CD4-positive, alpha-beta T cell (primary cell): ENCODE measurements at places on chromosomes 6 and 20.

- no peak for DNase-seq
These were observed 205.3 kb downstream of the PRL start for GRCh38 chr6:22091424-22091948.

GRCh38 chr6:68876792-68877493, 241.9 kb downstream of the ADGRB3 start:
- DNase-seq: no peak

- DNase-seq: no peak
These were observed 81.7 kb downstream of the THBS2 start for GRCh38 chr6:169171951-169172350.

DNA sequence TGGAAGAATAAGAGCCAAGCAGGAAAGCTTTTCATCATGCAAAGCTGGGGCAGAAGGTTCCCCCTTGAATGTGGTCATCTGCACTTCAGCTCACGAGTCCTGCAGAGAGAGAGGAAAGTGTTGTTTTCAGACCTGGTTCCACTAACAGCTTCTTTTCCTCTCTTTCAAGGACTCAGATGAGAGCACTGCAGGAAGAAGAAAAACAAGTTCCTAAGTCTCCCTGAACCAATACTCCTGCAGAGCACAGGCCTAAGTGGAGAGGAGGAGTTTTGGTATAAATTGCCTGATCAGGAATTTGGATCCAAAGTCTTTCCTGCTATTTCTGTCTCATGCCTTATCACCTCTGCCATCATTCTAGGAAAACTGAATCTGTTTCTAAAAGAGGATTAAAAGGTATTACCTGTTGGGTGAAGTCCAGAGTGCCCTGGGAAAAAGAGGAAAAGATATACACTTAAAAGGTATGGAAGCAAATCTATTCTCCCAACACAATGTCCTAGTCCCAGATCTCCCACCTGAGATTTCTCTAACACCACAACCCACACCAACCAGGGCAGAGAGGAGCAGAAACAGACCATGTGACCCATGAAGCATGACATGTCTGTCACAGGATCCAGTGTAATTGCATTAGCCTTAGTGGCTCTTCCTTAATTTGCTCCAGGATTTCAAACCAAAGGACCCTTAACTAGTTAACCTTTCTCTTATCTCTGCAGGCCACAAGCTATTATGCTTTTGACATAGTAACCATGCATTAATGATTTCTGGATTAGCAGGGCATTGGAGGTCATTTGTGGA, 12.2 kb downstream of the HLA-DRB5 start:
- DNase-seq: no peak

- DNase-seq: no peak
These were observed 250.2 kb upstream of the QKI start for GRCh38 chr6:163164175-163164900.

DNA sequence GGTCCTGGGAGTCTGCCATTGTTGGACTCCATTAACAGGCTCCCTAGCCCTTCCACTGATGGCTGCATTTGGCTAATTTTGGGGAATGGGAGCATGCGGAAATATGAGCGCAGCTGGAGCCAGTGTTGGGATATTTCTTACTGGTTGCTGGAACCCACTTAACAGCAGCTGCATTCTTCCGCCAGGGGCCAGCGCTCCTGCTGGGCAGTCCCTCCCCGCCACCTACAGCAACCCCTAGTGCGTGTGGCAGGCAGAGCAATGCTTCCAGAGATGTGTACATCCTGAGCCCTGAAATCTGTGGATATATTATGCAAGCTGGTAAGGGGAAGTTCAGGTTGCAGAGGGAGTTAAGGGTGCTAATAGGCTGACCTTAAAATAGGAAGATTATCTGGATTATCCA, 16.4 kb downstream of the CST8 start:
- no peak for DNase-seq

- no peak for DNase-seq
These were observed 121.4 kb downstream of the BMP2 start for GRCh38 chr20:6888736-6889395.

- DNase-seq: no peak
These were observed 1.1 kb upstream of the FGD2 start for GRCh38 chr6:37004044-37004980.

- DNase-seq: no peak
These were observed 50.6 kb downstream of the LAMA4 start for GRCh38 chr6:112203577-112204349.

DNA sequence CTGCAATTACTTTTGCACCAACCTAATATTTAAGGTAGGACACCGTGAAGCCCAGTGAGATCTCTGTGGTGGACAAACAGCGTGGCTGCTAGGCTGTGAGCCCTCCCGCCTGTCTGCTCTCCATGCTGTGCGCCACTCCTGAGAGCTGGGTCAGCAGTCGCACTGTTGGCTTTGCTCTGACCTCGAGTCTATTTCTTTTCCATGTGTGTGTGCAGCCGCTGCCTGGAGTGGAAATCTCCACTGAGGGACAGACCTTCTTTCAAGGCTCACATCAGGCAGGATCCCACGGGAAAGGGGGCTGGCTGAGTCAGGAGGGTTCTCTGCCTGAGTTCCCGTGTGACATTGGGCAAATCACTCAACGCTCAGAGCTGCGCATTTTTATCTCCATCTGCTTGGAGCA, 27.1 kb downstream of the RIPOR3 start:
- DNase-seq: no peak

DNA sequence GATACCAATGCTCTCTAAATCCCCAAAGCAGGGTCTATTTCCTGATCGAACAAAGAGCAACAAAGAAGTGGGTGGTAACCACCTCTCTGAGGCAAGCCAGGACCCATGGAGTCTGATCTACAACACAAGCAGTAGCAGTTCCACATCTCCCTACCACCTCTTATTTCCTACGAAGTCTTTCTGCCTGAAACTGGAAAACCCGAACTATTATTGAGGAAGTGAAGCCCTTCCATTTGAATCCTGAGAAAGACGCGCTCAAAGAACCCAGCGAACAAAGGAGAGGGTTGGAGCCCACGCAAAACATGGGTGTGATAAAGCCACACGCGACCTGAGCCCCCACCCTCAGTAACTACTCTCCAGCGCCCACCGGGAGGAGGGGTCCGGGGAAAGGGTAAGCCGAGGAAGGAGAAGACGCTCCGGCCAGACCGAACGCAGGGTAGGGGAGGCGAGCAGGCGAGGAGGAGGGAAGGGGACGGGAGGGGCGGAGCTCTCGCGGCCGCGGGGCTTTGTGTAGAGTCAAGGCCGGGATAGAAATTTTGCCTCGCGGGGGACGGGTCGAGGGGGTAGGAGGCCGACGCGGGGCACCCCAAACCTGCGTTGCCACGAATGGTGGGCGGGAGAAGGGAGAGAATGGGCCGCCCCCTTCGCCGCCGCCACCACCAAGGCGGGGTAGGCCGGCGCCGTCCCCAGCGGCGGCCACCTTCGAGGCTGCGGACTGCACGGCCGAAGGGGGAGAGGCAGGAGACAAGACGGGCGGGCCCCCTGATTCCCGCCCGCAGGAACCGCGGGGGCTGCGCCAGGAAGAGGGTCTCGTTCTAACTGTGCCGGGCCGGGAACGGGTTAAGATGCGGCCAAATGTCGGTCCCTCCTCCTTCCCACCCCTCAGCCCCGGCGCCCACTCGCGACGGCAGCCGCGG, 802 bp downstream of the HDAC2 start:
- DNase-seq: peak; percentile 56

DNA sequence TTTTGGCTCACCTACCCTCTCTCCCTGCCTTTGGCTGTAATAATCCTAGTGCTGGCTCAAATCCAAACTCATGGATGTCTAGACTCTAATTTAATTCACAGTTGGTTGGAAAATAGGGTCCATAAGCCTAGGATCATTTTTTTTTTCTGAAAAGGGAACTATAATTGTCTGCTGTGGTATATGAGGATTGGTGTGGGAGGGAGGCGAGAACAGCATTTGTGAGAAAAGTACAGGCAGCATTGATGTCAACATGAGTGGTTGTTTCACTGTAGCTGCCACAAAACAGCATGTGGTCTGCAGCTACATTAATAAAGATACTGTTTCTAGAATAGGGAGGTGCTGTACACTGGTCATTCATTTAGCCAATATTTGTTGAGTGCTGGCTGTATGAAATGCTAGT, 18.6 kb upstream of the POLR1H start:
- DNase-seq: no peak

DNA sequence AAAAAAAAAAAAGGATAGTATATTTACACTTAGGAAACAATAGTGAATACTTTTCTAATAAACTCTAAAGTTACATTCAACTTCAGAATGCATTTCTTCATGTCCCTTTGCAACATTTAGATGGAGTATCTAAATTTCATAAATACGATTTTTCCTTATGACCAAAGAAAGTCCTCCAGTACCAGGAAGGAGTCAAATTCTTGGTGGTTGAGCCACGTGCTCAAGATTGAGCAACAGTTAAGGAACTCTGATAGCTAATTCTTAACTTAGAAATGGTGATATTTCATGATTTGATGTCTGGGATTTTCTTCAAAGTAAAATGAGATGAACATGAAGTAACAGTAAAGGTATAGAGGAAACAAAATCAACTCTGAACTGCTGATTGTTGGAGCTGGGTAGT, 92.7 kb downstream of the SASH1 start:
- no peak for DNase-seq

DNA sequence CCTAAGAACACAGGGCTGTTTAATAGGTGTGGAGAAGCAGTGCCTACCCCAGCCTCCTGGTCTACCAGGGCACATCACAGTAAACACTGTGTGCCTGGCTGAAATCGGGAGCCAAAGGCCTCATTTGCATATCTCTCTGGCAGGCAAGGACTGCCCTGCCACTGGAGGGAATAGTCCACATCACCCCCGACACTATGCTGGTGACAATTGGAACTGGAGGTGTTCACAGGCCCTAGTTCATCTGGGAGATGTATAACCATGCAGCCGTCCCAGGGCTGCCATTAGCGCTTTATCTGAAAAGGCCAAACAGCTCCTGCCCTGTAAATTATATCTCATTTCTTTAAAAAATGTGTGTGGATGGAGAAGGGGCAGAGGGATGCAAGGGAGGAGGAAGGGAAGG, 150.3 kb downstream of the LINC00237 start:
- no peak for DNase-seq

- DNase-seq: no peak
These were observed 11.3 kb upstream of the SENP6 start for GRCh38 chr6:75590370-75590769.

DNA sequence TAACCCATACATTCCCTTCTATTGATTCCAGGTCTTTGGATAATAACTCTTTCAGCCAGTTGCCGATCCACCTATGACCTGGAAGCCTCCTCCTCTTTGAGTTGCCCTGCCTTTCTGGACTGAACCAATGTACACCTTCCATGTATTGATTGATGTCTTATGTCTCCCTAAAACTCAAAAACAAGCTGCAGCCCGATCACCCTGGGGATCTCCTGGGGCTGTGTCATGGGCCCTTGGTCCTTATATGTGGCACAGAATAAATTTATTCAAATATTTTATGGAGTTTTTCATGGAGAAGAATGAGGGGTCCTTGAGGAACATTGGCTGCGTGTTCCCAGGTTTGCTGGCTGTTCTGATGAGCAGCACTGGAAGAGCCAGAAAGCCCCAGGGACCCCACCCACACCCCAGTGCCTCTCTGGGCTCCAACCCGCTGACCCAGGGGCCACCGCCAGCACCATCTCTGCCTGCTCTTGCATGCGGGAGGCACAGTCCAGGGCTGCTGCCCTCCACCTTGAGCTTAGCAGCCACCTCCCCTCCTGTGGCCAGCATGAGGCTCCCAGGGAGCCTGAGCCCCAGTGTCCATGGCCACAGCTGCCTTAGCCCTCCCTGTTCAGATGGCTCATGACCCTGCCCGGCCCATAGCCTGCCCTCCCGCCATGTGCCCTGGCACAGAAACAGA, 36.5 kb upstream of the CST7 start:
- no peak for DNase-seq

DNA sequence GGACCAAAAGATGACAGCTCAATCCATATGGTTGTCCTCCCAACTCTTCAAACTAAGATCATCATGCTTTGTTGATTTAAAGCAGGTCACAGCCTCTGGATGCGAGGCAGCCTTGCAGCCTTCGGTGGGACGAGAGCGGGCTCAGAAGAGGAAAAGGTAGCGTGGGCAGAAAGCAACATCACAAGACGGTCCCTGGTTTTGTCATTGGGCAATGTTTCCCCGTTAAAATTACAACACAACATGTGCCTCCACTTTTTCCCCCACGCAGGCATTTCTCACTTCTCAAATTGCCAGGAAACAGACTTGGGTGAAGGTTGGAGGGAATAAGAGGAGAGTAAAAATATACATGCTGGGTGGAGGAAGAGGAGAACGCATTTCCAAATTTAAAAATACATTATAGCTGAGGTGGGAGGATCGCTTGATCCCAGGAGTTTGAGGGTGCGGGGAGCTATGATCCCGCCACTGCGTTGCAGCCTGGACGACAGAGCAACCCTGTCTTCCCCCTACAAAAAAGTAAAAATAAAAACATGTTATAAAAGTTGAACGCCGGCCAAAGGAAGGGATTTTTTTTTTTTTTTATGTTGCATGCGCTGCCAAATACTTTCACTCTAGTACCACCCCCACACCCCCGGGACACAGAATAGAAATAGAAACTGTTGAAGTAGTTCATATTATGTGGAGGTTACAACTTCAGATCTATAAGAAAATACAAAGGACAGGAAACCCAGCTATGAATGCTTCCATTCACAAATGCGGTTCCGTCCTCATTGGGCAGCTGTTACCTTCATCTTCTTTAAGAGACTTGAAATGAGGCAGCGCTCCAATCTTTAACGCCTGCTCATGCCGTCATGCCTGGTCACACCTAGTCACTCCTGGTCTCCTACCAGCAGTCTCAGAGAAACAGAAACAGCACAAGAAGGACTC, 13.9 kb upstream of the NAA20 start:
- DNase-seq: peak; percentile 43

GRCh38 chr6:142406131-142406530, 104.3 kb downstream of the ADGRG6 start:
- DNase-seq: no peak

GRCh38 chr6:14077193-14077867, 40.2 kb upstream of the CD83 start:
- DNase-seq: no peak

DNA sequence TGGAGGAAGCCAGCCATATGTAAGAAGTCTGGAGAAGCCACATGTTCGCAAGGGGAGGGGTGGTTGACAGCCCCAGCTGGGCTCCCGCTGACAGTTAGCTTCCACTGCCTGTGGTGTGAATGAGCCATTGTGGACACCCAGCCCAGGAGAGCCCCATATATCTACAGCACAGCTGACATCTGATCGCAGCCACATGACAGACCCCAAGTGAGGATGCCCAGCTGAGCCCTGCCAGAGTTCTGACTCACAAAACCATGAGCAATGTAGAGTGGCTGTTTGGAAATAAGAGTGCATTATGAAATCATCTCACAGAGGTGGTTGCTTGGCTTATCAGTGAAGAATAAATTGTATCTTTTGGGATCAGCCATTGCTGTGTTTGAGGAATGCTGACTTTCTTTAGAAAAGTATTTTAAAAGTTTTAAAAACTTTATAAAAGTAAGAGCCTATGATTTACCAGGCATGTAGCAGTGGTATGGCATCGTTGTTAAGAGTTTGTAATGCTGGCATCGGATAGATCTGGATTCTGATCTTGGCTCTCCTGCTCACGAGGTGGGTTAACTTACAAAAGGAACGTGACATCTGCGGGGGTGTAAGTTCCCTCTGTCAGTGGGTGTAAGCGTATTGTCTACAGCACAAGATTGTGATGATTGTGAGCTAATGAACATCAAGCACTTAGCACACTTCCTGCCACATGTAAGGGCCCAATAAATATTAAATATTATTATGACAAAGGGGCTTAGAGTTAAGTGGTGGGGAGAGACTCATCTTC, 24.1 kb downstream of the CFAP61 start:
- DNase-seq: no peak

GRCh38 chr20:56656632-56657031, 27.5 kb downstream of the TFAP2C start:
- no peak for DNase-seq

- DNase-seq: no peak
These were observed 13.7 kb downstream of the DDO start for GRCh38 chr6:110401585-110402176.
